Hematopoietic multipotent progenitor cell treated with erythropoietin and hydrocortisone succinate and interleukin-3 and kit ligand, for 4 days (in vitro differentiated cells): ENCODE measurements at places on chromosomes 2 and 18.
A peak's percentile ranks its signal among the peaks of the same experiment; 100 is the strongest.

DNA sequence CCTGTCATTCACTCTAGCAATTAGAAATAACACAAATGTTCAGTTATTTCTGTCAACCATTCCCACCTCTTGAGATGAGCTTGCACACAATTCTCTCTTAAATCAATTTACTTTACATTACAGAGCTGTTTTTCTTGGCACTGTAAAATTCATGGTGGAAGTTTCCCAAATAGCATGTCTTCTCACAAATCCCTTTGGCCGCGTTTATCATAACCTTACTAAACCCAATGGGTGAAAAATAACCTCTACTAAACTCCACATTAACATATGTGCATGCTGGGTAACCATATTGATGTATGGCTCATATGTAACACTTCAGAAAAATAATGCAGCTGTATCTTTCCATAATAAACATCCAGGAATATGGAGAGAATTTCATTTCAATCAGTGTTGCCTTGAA is 75.5 kb upstream of the SULT1C3 start:
- no peak for DNase-seq

DNA sequence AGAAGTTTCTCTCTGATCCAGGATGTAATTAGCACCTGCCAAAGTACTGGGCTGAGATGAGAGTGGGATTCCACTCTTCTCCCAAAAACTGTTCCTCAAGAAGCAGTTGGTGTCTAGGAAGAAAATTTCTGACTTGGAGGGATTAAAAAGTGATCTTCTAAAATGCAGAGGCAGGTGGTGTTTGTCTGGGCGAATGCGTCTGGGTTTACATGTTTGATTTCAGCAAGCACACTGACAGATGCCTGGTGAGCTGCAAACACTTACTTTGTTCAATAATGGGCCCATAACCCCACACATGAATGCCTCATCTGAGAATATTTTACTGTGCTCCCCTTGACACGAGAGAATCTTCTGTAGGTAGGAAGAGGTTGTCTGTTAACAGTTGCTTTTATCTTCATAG is 24.3 kb upstream of the KCNF1 start:
- DNase-seq = no peak

GRCh38 chr18:58097121-58097906 is 53.3 kb downstream of the NEDD4L start:
- peak; percentile 55 for DNase-seq

GRCh38 chr2:24969784-24970183 is 2.0 kb downstream of the DNAJC27 start:
- DNase-seq = no peak

GRCh38 chr2:46569061-46569560 is 89.7 kb downstream of the TMEM247 start:
- peak; percentile 90 for DNase-seq

GRCh38 chr2:110104025-110104771 is 11.4 kb downstream of the MALL start:
- DNase-seq = no peak

GRCh38 chr2:102486941-102487702 is 14.1 kb downstream of the SLC9A4 start:
- no peak for DNase-seq

GRCh38 chr2:77009307-77009706 is 512.9 kb downstream of the LRRTM4 start:
- DNase-seq = no peak

- no peak for DNase-seq
These were observed 52.9 kb downstream of the NR4A2 start for GRCh38 chr2:156279446-156280150.

GRCh38 chr2:215811409-215812345 is 201.7 kb downstream of the MREG start:
- peak; percentile 88 for DNase-seq

DNA sequence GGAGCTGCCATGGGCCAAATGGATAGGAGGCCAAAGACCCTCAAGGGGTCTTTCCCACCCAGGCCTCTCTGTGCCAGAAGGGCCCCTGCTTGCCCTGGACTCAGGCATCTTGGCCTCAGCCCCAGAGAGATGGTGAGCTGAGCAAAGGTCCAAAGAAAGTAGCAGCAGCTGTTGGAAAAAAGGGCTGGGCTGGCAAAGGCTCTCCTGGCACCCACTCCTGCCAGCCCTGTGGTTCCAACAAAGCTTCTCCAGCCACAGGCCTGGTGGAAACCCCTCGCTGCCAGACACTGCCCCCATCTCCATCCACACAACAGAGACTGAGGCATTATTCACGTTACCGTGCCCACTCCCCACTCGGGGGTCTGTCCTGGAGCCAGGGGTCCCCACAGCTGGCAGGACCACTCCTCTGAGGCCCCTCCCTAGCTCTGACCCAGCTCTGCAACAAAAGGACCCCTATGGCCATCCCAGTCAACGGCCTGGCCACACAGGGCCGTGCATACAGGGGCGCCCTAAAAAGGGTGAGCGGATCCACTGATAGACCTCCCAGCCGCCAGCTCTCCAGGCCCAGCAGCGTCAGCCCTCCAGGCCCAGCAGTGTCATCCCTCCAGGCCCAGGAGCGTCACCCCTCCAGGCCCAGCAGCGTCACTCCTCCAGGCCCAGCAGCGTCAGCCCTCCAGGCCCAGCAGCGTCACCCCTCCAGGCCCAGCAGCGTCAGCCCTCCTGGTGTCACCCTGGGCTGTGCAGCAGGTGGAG is 10.1 kb downstream of the BIN1 start:
- no peak for DNase-seq

DNA sequence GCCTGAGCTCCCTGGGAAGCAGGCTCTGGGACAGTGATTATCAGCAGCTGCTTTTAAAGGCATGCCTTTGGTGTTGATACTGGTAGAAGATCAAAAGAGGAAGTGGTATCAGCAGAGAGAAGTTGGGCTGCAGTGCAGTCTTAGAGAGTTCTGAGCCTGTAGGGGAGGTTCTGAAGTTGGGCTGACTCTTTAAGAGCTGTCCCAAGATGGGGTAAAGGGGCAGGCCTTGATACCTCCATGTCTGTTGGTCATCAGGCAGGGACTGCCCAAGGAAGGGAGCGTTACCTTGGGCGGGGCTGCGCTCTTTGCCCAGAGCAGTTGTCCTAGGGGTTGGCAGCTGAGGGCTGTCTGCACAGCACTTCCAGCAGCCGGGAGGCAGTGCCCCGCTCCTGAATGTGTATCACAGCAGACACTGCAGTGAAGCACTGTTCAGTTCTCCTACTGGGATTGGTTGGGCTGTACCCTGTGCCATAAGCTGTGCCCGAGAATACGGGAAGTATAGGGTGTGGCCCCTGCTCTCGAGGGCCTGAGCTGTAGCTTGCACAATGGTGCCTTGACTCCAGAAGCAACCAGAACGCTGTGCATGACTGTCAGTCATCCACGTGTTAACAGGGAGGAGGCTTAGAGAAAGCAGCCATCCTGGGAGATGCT is 177.0 kb downstream of the CTIF start:
- DNase-seq = peak; percentile 86

- no peak for DNase-seq
These were observed 64.6 kb upstream of the SH3BP4 start for GRCh38 chr2:234887195-234887594.

DNA sequence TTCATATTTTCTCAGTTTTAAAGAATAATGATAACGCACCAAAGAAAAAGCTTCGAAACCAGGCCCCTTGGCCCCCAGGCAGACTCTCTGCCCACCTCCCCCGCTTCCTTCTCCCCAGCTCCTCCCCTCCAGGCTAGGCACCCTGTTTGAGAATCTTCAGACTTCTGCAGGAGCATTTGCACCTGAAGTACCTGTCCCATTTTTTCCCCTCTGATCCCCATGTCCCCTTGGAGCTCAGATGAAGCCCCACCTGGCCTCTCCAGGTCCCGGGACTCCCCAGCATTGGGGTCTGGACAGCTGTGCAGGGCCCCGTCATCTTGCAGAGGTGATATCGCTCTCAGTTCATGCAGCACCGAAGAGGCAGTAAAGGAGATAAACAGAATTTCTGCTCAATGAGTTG is 35.5 kb upstream of the KLHL29 start:
- no peak for DNase-seq

- DNase-seq = no peak
These were observed 44.1 kb downstream of the CABLES1 start for GRCh38 chr18:23179416-23179815.

- no peak for DNase-seq
These were observed 240.1 kb upstream of the VRK2 start for GRCh38 chr2:57806449-57806968.

DNA sequence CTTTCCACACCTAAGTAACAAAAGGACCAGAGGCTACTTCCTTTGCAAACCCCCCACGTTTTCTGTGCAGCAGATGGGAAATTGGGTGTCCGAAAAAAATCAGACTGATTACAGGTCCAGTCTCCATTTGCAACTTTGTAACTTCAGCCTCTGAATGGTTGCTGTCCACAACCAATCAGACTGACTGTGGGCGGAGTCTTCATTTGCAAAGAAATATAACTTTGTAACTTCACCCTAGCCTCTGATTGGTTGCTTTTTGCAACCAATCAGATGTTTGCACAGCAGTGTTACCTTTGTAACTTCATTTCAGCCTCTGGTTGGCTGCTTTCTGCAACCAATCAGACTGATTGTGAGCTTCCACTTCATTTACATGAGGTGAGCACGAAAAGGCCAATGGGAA is 27.8 kb upstream of the CACNB4 start:
- peak; percentile 11 for DNase-seq

DNA sequence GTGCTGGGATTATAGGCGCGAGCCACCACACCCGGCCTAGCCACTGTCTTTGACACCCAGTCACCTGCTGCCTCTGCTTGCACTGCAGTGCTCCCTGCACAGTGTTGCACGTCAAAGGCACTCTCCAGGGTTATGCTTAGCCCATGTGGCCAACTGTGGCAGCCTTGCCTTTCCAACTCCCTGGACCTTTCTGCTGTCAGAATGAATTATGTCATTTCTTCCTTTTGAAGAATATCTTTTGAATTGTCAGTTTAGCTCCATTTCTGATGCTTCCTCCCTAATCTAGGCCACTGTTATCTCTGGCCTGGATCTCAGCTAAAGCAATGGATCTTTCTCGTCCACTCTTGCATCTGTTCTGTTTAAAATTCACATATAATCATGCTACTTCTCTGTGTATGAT is 29.3 kb upstream of the LRRTM1 start:
- no peak for DNase-seq

DNA sequence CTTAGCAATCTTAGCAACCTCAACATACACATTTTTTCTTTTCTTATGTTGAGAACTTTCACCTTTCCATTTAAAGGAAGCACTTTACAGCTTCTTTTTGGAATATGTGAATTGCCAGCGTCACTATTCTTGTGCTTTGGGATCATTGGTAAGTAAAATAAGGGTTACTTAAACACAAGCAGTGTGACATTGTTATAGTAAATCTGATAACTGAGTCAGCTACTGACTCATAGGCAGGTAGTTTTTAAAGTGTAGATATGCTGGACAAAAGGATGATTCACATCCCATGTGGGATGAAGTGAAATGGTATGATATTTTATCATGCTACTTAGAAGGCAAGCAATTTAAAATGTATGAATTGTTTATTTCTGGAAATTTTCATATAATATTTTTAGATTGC is 637.2 kb downstream of the DCDC2C start:
- DNase-seq = no peak

DNA sequence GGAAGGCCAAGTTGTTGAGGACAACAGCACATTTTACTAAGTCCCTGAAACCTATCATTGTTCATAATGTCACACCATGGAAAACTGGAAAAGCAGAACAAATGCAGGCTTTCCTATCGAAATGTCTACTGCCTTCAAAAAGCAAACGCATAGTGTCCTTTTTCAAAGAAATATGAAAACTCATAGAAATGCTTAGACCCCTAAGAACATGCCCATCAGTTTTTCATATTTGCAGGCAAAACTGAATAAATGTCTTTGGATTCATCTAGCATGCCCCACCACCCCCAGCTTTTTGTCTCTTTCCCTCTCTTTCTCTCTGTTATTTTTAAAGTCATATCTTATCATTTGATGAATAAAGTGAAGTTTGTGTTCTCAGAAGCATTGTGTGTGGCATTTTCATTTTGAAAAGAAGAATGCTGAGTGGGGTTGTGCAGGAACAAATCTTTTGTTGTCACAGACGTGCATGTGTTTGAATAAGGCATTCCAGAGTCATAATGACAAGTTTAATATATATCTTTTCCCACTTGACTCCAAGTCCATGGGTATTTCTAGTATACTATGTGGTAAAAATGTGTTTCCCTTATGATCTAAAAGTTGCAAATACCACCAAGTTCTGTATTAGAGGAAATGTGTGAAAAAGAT is 2180.0 kb upstream of the PIK3C3 start:
- DNase-seq = no peak

- DNase-seq = no peak
These were observed 33.0 kb upstream of the ODC1 start for GRCh38 chr2:10481055-10481665.

DNA sequence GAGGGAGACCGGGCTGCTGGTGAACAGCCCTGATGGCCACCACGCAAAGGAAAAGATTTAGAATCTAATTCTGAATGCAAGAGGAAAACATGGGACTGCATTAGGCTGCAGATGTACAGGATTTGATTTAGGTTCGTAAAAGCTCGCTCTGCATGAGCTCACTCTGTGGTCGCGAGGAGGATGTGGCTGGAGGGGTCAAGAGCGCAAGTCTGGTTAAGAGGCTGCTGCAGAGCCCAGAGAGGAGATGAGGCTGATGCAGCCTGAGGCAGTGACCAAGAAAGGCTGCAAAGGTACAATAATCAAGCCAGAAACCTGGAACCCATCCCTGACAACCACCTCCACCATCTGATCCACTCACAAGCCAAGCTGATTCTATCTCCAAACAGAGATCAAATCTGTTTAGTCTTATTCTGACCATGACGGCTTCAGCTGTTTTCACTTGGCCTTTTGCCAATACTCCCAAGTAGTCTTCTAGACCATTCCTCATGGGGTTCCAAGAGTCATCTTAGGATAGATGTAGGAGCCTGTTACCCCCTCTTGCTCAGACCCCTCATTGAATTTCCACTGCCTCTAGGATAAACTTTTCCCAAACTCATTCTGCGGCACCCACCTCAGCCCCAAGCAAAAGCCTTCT is 58.9 kb upstream of the ARL4C start:
- DNase-seq = peak; percentile 33

GRCh38 chr2:41873102-41874031 is 174.5 kb upstream of the PKDCC start:
- no peak for DNase-seq

DNA sequence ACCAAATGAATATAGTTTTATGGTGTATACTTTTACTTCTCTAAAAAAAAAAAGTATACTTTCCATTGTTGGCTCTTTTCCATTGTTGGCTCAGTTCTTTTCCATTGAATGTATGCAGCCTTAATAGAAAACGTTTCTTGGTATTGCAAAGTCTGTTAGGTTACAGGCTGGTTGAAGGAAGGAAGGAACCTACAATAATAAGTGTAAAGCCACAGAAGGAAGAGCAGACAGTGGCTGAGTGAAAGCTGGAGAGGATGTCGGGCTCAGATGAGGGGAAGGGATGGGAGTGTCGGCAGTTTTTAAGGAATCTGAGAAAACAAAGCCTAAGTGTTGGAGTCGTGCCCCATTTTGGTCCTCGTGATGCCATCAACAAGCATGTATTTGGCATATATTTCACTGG is 6.8 kb downstream of the COPS8 start:
- DNase-seq = no peak

- DNase-seq = peak; percentile 68
These were observed 187.2 kb upstream of the FANCL start for GRCh38 chr2:58428096-58429013.
